ENCODE measurements at places on chromosomes 3 and 15.
A peak's percentile ranks its signal among the peaks of the same experiment; 100 is the strongest.

- peak; percentile 29 for DNase-seq
These were observed 66.3 kb upstream of the AKAP13 start for GRCh38 chr15:85314146-85314545.

DNA sequence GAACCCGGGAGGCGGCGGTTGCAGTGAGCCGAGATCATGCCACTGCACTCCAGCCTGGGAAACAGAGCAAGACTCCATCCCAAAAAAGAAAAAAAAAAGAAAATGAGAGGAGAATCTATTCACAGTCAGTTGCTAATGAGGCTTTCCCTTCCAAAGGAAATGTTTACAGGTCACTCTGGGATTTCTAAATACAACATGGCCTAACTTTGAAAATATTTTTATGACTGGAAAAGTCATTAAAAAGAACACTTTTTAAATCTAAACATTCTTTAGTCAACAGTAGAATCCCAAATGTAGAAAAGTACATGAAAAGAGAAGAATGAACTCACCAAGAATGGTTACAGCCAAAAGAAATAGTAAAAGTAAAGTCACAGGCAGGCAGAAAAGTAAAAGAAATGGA is 78.6 kb downstream of the PLD1 start:
- no peak for DNase-seq

DNA sequence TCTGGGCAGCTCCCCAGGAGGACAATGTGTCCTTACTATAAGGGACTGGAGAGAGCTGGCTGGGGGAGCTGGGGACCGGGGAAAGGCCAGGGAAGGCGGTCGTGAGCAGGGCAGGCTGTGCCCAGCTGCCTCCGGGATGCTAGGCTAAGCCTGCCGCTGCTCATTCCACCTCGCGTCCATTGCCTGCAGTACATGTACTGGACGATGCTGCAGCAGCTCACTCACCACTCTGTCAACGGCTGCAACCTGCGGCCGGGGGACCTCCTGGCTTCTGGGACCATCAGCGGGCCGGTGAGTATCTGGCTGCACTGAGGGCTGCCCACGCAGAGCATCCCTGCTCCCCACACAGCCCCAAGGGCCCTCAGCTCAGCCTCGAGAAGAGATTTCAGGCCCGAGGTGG is 27.1 kb downstream of the FAH start:
- no peak for DNase-seq

GRCh38 chr3:73298243-73299183 is 237.1 kb downstream of the EBLN2 start:
- no peak for DNase-seq
